ENCODE measurements at places on chromosomes 7 and 10.

DNA sequence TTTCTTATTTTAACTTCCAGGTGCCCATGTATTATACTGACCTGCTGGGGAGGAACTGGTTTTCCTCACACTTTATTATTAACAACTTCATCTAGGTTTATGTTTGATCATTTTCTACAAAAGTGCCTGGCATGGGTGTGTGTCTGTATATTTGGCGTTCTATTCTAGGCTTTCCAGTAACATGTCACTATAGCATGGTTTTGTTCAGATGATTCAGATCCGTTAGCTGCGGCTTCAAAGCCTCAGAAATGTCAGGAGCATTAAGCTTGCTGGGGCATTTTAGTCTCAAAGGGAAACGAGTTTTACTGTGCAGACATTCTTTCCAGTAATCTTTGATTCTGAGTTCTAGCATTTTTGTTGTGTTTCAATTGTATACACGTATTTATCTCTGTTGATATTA is 2.3 kb downstream of the INPP5A start:
- no peak for DNase-seq

DNA sequence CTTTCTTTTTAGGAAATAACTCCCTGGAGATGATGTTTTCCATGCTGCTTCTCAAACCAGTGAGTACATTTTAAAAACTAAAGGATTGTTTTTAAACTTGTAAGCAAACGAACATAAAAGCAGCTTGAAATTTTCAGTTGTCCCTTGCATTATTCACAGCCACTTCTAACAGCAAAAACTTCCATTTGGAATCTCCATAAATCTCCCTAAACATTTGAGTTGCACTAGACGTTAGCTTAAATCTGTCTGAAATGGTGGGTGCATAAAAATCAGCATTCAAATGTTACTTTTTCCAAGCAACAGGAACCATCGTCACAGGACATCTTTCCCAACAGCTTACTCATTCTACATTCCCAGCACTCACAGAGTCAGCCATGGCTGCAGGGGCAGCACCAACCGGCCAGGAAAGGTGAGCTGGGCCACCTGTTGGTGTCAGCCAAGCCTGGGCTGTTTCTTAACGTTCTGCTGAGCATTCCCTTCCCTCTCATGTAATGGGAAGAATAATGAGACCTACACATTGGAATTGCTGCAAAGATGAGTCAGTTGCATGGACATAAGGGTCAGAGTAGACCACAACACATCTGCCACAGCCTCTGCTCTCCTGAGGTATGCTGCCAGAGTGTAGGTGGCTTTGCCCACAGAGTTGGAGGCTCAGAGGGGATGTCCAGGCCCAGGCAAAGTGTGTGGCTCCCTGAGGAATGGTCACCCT is 163.2 kb downstream of the TNS3 start:
- no peak for DNase-seq

DNA sequence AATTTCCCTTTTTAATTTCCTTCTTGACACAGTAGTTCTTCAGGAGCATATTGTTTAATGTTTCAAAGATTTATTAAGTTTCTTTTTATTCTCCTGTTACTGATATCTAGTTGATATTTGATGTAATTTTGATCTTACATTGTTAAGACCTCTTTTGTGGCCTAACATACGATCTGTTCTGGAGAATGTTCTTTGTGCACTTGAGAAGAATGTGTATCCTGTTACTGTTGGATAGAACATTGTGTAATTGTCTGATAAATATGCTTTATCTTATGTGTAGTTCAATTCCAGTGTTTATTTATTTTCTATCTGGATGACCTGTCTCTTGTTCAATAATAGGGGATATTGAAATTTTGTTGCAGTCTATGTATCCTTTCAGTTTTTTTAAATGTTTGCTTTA is 106.7 kb downstream of the ITGB1 start:
- no peak for DNase-seq

DNA sequence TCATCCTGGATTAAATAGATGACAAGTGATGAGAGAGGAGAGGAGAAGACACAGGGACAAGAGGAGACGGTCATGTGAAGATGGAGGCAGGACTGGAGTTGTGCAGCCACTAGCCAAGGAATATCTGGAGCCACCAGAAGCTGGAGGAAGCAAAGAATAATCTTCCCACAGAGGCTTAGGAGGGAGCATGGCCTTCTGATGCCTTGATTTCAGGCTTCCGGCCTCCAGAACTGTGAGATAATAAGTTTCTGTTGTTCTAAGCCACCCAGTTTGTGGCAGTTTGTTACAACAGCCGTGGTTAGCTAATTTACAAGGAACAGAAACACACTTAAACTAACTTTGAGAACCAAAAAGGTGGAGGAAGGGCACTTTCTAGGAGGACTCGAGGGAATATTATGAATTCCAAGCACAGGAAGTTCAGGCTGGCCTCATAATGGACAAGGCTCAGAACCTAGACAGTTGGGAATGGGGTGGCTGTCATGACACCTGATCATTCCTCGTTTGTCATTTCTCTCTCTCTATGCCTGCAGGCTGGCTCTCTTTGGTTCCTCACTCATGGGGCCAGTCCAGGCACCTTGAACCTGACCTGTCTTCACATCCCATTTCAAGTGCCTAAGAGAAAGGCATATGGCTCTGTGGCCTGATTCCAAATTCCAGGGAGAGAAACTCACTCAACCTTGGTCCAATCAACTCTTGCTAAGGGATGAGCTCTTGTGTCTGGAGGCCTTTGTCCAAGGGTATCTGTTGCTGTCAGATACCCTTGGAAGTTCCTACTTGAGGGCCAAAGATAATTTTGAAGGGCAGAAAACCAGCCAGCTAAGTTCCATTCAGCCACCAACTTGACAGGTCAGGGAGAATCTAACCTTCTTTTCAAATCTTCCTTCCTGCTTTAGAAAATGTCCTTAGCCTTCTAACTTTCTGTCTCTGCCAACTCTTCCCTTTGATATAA is 33.5 kb upstream of the PDZD8 start:
- no peak for DNase-seq

DNA sequence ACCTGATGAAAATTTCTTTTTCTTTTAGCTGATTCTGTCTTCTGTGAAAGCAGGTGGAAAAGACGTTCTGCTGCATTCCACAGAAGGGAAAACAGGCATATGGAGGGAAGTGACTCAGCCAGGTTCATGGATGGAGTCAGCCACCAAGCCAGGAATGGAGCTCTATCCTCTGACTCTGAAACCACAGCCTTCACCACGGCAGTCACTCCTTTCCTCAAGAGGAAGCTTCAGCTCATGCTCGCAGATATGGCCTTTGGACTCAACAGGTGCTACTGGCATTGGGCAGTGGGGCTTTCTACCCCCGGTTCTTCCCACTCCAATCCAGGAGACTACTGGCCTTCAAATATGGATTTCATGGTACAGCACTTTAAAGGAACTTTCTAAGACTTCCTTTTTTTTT is 11.5 kb upstream of the PLAU start:
- DNase-seq = no peak

DNA sequence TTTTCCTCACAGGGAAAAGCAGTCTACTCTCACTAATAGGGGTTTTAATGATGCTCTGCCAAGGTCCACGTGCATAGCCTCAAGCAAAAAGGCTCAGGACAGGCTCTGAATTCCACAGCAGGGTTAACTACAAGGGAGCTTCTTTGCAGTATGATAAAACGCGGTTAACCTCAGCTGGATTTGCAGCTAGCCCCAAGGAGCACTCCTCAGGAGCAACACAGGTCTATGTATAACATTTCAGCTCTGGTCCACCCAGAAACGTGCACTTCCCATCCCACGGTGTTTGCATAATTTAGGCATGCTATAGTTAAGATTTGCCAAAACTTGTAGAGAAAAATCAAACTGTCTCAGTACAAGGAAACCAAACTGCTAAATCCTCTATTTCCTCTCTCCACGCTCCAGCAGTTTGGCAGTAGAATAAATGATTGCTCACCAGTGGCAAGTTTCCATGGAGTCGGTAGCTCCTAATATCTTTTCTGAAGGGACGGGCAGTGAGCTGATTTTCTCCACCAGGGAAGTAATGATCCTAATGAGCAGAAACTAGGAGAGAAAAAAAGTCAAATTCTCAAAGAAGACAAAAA is 13.1 kb upstream of the ASB4 start:
- no peak for DNase-seq

DNA sequence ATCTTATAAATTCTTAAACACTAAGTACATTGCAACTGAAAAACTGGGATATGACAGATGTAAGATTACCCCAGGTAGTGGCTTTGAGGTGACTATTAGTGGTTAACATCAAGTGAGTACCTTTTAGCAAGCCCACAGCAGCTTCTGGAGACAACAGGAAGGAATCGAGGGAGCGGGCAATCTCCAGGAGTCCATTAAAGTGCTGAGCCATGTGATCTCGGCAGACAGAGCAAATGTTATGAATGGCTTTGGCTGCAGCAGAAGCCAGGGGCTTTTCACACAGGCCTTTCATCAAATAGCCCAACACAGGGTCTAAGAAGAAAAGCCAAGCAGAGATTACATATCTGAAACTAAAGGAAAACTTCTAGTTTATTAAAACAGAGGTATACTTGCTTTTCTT is 48.9 kb downstream of the IRF5 start:
- no peak for DNase-seq

DNA sequence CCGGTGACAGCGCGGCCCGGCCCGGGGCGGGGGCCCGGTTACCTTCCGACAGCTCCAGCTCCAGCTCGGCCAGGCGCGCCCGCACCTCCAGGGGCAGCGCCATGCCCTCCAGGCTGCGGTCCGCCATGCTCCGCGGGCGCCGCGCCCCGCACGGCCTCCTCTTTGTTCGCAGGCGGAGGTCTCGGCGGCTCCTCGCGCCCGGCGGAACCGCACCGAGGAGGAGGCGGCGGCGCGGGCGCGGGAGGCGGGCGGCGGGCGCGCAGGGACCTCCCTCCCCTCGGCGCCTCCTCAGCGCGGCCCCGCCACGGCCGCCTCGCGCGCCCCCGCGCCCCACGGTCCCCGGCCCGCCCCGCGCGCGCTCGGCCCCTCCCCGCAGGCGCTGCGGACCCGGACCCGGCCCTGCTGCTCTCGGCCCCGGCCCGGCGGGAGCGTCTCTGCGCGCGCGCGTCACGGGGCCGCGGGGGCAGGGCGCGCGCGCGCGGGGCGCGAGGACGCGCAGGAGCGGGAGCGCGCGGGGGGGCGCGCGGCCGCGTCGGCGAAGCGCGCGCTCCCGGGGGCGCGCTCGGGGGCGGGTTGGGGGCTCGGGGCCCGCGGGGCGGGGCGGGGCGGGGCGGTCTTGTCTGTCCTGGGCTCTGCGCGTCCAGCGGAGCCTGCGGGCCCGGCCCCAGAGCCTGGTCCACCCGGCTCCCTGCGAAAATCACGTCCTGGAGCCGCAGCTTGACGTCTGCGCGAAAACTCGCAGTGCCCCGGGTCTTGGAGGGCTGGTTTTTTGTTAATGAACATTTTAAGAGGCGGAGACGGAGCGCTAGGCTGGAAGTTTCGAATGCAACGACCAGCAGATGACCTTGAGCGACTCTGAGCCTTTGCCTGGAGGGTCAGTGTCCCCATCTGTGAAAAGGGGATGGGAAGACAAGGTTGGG is at the start of gene DIP2C:
Gene DIP2C (minus strand): TSS at position 217 of the 920 bp plus-strand sequence. CDS start 90 bp downstream, at position 127.
- no peak for DNase-seq

DNA sequence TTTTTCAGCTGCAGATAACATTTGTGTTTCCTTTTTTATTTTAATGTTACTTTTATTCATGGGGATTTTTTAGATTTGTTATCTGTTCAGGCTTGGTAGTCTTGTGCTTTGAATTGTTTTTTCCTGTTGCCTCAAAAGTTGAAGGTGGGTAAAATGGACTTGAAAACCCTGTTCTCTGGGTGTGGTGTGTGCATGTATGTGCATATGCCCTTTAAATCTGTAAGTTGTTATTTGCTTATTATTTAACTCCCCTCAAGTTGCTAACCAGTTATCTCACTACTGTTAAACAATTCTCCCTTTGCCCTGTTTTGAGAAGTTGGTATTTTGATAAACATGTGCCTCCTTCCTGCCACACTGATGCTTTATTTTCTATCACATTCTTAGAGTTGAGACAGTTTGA is 30.6 kb downstream of the TSPAN14 start:
- no peak for DNase-seq

GRCh38 chr10:129042776-129043595 is 424.1 kb upstream of the MGMT start:
- DNase-seq = no peak

DNA sequence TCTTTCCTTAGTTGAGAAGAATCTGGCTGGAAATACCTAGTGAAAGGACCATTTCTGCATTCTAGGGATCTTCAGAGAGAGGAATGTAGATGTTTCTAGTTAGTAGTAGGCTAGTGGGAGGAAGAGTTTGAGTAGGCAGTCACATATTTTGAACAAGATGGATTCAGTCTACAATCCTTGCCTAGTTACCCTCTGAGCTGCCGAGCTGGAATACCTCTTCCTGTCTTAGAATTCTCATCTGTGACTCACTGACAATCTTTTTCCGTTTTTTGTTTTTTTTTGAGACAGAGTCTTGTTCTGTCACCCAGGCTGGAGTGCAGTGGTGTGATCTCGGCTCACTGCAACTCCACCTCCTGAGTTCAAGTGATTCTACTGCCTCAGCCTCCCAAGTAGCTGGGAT is 30.7 kb upstream of the PLPP4 start:
- DNase-seq = no peak

GRCh38 chr7:27112955-27113949 is 10.8 kb upstream of the HOXA2 start:
- DNase-seq = no peak

DNA sequence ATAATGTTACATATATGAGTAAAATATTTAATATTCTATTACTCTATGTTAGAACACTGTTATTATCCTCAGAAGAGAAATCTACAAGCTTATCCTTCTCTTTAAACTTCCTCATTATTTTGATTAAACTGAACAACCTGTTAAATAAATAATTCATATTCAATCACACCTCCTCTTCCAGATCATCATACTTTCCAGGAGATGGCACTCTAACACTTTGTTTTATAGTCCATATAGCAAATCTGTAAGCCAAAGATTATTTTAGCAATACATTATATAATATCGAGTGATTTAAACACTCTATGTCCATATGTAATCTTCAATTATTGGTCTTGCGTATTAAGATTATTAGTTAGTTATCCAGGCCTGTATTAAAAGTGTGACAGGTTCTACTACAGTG is 694.1 kb downstream of the ANKRD7 start:
- DNase-seq = no peak

DNA sequence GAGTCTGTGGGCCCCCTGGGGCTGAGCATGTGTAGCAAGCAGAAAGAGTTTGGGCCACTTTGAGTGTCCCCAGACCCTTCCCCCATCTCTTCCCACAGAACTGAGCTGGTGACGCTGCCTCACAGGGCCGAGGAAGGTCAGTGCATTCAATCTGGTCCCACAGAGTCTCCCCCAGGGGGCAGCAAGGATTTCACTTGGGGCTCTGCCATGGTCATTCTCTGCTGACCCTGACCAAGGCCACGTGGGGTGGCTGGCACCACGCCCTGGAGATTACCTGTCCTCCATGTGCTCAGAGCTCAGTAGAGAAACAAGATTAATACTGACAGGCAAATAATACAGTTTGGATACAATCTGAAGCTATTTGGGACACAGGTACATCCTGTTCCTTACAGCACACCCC is 30.2 kb downstream of the ADRA2A start:
- no peak for DNase-seq

GRCh38 chr7:115153769-115154477 is 232.0 kb downstream of the MDFIC start:
- DNase-seq = no peak

GRCh38 chr10:118216020-118216419 is 126.1 kb downstream of the FAM204A start:
- DNase-seq = no peak
